ENCODE measurements at places on chromosomes 5 and 9.

DNA sequence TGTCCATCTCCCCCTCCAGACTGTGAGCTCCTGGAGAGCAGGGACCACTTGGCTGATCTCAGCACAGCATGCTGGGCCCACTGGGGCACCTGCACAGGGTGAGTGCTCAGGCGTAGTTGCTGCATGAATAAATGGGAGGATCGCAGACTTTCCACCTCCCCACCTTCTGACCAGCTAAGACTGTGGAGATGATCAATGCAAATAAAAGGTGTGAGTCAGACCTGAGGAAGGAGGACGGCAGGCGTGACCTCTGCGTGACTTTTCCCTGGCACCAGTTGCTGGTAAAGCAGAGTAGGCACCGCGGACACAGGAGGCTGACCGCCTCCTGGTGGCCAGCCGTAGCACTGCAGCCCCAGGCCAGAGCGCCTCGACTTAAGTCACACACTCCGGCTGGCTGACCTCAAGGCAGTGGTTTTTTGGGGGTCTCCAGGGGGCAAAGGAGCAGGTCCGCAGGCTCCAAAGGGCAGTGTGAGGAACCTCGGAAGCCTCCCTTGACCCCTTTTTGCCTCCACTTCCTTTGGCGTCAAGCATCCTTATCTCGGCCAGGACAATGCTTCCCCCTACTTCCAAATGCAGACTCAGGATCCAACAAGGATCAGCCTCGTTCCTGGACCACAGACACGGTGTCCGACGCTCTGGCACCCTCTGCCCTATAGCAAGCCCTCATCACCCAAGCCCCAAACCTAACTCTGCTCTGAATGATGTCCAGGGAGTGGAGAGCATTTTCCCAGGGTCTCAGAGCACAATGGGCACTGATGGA is 12.7 kb upstream of the TDRD7 start:
- DNase-seq, result peak; percentile 69

DNA sequence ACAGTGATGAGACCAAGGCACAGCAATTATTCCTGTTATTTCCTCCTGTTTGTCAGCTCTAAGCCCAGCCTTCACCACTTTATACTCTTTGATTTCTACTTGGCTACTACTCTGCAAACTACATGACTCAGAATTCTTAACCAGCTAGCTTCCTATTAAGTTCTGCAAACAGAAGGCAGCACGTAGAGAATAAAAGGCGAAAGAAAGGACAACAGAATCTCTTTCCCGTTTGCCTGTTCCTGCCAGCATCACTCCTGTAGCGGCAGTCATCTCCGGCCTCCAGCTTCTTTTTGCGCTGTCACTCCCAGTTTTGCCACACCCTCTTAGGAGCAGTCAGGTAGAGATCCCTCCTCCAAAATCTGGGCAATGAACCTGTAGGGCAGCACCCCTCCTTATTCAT is 29.9 kb downstream of the DPYSL3 start:
- peak; percentile 40 for DNase-seq

- peak; percentile 7 for DNase-seq
Measured at GRCh38 chr5:129082225-129083136, 12.1 kb upstream of the ISOC1 start.

DNA sequence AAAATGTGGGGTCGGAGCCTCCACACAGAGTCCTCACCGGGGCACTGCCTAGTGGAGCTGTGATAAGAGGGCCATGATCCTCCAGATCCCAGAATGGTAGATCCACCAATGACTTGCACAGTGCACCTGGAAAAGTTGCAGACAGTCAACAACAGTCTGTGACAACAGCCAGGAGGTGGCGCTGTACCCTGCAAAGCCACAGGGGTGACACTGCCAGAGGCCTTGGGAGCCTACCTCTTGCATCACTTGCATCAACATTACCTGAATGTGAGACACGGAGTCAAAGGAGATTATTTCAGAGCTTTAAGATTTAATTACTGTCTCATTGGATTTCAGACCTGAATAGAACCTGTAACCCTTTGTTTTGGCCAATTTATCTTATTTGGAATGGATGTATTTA is 614.1 kb upstream of the CDH9 start:
- DNase-seq, result no peak

GRCh38 chr5:121681229-121681855 is 170.3 kb upstream of the FTMT start:
- peak; percentile 64 for DNase-seq

DNA sequence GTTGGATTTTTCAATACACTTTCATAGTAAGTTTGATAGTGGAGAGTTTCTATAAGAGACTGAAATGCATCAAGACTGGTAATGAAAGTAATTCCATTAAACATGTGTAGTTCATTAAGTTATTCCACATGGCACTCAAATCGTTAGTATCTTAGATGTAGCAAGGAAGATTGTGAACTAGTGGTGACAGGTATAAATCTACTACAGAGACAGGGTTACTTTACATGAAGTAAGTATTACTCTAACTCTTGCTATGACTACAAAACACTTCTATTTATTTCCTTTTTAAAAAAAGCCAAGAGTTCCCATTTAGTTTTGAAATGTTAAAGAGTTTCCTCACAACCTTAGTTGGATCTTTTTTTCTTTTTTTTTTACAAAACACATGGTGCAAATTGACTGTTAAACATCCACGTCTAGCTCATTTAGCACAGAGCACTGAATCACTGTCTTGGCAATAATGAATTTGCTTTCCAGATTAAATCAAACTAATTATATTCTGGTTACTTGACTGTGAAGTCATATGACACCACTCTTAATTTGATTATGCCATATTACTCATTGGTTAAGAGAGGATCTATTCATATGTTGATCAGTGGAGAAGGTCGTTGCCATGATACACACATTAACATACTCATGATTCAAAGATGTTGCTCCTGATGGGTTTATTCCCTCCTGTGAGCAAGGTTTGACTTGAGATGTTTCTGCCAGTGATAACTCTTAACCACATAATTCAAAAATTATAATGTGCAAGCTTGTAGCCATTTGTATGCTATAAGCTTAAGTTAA is 644.8 kb downstream of the EFNA5 start:
- DNase-seq, result no peak

DNA sequence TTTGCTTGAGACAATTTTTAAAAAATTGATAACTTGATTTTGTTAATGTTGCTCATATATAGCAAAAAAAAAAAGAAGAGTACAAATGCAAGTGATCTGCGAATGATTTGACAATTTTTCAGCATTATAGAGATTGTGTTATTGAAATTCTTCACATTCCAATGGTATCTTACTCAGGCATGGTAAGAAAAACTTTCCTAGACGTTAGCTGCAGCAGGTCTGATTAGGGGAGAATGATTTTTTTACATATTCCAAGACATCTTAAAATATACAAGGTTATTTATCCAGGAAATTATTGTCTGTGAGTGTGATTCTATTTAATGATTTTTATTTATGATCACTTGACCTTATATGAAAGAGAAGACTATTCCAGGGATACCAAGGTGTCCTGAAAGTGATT is 361.9 kb downstream of the MAT2B start:
- peak; percentile 57 for DNase-seq

- no peak for DNase-seq
Measured at GRCh38 chr9:87537625-87538024, 40.0 kb downstream of the DAPK1 start.

- DNase-seq, result no peak
Measured at GRCh38 chr5:133643365-133643764, 31.0 kb upstream of the FSTL4 start.

GRCh38 chr5:31537851-31538250 is 5.8 kb downstream of the C5orf22 start:
- peak; percentile 29 for DNase-seq

DNA sequence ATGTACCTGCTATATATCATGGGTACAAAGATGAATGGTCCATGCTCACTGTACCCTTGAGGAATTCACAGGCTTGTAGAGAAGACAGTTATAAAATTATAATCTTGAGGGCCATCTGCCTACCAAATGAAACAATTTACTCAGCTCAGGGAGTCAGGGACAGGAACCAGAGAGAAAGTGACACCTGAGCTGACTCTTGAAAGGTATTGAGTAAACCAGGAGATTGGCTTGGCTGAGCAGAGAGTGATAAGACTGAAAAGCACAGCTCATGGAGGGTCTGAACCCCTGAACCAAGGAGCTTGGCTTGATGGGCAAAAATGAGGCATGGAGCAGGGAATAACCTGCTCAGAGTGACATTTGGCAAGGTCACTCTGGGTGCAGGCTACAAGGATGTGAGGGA is 147.3 kb downstream of the FAM114A2 start:
- DNase-seq, result no peak

- no peak for DNase-seq
Measured at GRCh38 chr5:25033658-25034057, 388.9 kb upstream of the CDH10 start.
